Suprapubic skin (tissue), 4 donors: ENCODE measurements at places on chromosomes 13 and 19. TPM values are rescaled to one million over a fixed set of nuclear protein-coding genes. Genes with fewer than 3 reads are reported as not detected.

- no peak for DNase-seq
- H3K4me1 ChIP-seq, result peaks cover 8% of the 10 kb centered on the region
- H3K27me3 ChIP-seq, result no peaks in the 10 kb centered on the region
Measured at GRCh38 chr13:99271249-99271648, 13.1 kb upstream of the GPR18 start.

- no peak overlapping the region for H3K4me3 ChIP-seq
- DNase-seq, result no peak
- H3K36me3 ChIP-seq, result no peaks in the 10 kb centered on the region
Measured at GRCh38 chr13:102310691-102311418, 91.0 kb downstream of the FGF14 start.

DNA sequence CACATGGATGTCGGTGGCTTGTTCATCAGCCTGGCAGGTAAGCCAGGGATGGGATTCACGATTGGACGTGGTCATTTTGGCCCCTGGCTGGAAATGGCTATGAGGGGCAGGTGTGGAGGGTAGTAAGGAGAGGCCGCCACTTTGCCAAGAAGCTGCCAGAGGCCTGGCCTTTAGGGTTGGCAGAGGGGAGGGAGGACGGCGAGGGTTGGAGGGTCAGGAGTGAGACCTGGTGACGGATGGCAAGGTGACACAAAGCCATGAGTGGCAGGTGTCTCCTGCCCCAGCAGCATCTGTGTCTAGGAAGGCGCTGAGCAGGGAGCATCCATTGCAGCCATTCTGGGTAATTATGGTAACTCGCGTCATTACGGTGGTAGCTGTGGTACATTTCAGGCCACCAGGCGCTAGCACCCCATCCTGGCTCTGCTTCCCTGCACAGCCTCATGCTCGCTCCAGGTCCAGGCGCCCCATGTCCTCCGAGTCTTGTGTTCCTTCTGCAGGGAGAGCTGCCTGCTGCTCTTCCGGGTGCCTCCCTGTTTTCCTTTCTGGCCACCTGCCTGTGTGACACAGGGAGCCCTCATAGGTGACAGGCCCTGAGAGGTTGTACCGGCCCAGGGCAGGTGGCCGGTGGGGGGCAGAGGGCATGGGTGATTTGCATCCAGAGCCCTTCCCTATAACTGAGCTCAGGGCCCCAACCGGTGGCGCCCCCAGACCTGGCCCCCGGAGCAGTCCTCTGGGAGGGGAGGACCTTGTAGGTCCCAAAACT lies 4.2 kb downstream of the SSBP4 start:
- H3K36me3 ChIP-seq, result no peaks in the 10 kb centered on the region
- no peaks in the 10 kb centered on the region for H3K27me3 ChIP-seq
- DNase-seq, result no peak
- H3K27ac ChIP-seq, result no peak overlapping the region

GRCh38 chr13:94270556-94270955 lies 208.9 kb downstream of the DCT start:
- no peak for DNase-seq
- H3K27ac ChIP-seq, result no peak overlapping the region
- no peaks in the 10 kb centered on the region for H3K36me3 ChIP-seq
- H3K4me1 ChIP-seq, result no peaks in the 10 kb centered on the region
- H3K27me3 ChIP-seq, result no peaks in the 10 kb centered on the region
- H3K4me3 ChIP-seq, result no peak overlapping the region

DBP gene
- 11.2 TPM for total RNA-seq

ZNF730 gene
- not detected for total RNA-seq
